Left cardiac atrium (tissue), 4 donors: ENCODE measurements at places on chromosomes 2 and 18.
A peak's percentile ranks its signal among the peaks of the same experiment; 100 is the strongest.

DNA sequence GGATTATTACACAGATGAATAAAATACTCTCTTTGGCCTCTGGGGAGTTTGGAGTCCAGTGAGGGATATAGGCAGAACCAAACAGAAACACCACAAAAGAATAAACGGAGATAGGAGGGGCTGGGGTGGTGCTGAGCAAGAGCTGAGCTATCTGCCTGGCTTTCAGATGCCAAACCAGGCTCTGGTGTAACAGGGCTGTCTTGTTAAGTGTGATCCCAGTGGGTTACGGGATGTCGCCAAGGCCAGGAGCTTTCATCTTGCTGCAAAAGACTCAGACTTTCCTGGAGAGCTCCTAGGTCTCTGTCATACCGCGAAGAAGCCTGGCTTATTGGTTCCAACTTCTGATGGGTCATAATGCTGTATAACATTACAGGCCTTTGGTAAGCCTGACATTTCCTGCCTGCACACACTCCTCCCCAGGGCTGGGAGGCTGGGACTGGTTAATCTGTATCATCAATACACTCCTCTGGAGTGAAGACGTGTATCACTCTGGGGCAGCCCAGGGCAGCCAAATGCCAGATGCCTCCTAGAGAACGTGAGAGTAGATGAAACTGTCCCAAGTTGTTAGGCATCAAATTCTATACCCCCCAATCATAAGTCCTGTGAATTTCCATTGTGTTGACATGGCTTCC lies 60.5 kb downstream of the STPG4 start:
- no peak for DNase-seq

DNA sequence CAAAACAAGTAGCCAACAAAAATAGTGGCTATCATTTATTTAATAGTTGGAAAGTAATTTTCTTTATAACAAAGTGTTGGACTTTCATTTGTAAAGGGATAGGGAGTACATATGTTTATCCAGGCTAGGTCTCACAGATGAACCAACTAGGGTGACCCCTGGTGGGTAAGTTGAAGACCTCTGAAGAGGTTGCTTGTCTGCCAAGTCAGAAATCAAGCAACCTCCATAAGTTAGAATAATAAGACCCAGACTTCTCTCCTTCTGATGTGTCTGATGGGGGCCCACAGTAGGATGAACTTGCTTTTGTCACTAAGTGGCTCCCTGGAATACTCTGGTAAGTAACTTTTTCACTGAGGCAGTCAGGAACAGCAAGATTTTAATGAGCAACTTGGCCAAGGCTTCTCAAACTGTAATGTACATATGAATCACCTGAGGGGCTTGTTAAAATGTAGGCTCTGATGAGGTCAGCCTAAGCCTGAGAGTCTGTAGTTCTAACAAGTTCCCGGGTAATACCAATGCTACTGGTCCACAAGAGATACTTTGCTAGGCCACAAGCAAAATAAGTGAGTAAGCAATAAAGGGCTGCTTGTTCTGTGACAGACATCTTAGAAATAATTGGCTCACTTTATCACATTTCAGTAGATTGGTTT lies 319.6 kb downstream of the PIK3C3 start:
- no peak for DNase-seq

DNA sequence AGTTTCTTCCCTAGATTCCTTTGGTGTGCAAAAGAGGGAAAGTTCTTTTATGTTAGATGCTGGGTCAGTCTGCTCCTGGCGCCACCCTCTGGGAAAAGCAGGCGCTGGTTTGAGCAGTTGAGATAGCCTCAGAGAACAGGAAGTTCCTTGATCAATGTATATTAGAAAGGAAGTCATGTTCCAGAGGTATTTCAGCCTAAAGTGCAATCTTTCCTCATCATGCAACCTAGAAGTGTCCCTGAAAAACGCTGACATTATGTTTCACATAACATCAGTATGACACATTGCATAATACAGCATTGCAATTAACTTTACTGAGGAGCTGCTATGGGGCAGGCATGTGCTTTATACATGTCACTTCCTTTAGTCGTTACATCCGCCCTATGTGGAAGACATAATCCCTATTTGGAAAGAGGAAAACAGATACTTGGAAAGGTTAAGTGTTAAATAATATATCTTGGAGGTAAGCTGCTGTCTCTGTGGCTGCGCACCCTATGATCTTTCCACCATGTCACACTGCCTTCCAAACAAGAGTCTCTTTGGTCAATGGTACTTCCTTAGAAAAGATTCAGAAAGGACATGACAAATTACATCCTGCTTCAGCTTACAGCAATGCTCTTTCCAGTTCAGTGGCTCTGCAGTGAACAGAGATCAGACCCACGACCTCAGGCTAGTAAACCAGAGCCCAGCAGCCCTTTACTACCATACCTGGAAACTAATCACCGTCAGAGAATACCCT lies 369.7 kb downstream of the RAD51AP2 start:
- DNase-seq, result peak; percentile 20

DNA sequence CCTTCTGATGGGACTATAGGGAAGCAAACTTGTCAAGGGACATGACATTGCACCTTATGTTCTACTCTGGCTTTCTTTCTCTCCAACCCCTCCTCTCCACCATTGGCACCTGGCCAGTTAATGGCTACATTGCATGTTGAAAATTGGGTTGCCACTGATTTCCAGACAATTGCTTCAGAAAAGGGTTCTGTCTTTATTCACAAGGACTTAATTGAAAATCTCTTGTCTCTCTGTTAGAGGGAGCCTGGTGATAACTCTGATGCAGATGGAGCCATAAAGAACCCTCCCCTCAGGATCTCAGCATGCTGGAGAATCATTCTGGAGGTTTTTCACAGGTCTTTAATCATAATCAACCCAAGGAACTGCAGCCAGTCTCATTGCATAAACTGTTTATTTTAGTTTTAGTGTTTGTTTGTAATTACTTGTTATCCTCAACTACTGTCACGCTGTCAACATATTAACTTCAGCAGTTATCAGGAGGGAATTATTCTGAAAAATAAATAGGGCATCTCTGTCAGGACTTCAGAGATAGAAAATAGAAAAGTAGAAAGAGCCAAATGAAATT lies 316.8 kb downstream of the RIT2 start:
- DNase-seq, result no peak

DNA sequence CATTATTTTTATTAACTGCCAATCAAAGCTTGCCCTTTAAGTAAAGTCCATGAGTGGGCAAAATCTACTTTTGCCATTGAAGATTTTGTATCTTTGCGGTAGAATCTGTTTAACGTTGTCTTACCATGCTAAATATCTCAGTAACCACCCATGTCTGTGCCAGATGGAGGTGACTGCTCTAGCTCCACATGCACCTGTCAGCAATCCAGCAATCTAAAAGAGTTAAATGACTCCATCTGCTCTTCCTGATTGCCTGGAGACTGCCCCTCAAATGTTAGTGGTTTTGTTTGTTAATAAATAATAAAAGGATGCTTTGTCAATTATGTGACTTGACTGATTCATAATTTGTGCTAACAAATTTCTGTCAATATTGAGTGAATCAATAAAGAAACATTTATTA lies 141.7 kb downstream of the RBM43 start:
- no peak for DNase-seq

GRCh38 chr2:28779001-28779400 lies 27.4 kb downstream of the PPP1CB start:
- DNase-seq, result no peak

- DNase-seq, result no peak
These were observed 387.1 kb downstream of the RND3 start for GRCh38 chr2:150100336-150100735.

DNA sequence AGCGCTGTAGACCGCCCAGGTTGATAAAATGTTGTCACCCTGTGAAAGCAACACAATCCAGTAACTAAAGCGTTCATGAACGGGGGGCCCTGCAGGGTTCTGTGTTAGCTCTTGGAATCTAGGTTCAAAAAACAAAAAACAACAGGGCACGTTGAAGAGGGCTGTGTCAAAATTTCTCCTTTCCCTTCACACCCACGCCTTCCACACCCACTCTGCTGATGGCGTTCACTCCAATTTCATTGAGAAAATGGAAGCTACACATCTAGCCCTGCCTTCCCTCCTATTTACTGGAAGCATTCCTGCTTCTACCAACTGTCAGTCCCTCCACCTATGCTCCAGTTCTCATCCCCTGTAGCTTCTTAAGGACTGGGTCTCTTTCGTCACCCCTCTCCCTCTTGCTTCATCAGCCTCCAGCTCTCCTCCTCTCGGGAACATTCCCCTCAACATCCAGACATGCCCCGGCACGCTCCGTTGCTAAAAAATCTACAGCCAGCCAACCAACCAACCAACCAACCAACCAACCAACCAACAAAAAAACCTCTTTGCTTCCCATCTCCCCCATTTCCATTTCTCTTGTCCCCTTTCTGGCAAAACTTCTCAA lies 98.4 kb upstream of the SP3 start:
- DNase-seq, result no peak

GRCh38 chr18:6775702-6776101 lies 46.2 kb downstream of the ARHGAP28 start:
- no peak for DNase-seq

DNA sequence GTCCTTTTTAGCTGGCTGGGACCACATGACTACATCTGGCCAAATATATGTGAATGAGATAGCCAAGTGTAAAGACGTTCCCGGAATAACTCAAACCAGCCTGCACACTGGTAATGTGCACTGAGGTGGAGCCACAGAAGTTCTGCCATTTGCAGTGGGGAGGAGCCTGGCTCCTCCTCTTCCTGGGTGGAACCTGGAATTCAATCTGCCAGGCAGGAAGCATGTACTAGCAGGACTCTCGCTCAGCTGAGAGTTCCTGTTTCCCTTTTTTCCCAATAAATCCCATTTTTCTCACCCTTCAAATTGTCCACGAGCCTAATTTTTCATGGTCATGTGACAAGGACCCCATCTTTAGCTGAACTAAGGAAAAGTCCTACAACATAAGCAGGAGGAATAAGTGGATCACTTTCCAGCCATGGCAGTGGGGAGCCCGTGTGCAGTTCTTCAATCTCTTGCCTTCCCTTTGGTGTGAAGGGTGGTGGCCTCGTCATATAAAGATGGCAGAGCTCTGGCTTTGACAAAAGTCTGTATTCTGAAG lies 183.2 kb downstream of the UXS1 start:
- DNase-seq, result no peak

DNA sequence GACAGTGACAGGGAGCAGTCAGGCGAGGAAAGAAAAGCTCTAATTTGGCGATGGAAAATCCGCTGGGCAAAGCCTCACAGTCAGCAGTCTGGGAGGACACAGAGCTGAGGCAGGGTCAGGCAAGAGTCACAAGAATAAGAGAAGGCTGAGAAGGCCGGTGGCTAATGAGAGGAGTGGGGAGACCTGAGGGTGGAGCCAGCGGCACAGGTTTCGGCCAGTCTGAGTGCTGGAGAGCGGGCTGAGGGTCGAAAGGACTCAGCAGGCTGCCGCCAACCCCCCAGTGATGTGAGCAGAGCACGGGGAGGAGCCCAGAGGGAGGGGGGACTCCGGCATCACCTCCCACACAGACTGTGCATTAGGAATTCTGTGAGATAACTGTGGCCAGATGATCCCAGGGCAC lies 500.6 kb upstream of the MYT1L start:
- DNase-seq, result no peak

DNA sequence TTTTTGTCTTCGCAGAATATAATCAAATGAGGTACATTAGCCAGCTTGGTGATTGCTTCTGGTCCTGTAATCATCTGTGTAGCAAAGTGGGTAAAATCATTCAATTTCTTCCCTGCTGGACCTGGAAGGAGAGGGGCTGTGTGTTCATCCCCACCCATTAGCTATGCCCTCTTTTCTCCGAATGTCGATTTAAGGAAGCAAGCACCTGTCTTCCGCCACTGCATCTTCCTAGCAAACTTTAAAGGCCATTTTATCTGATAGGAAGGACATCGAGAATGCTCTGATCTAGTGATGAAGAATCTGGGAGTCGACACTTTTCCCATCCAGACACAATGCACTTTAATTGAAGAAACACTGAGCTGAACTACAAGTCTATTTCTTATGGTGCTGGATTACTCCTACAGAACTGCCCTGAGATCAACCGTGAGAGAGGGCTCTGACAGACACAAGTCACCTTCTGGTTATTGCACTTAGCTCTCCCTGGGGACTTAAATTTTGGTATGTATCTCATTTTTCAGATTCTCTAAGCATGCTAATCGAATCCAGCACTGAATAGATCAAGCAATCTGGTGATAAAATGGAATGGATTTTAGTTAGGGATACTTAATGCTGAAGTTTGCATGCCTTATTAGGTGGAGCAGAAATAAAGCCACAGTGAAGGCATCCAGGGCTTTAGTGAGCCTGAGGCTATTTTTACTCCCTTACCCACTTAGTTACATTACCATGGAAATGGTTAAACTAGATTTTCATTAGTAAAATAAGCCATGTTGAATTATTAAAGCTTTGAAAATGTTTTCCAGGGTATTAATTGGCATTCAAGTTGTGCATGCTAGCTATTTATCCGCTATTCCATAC lies 1.3 kb downstream of the NYAP2 start:
- no peak for DNase-seq

DNA sequence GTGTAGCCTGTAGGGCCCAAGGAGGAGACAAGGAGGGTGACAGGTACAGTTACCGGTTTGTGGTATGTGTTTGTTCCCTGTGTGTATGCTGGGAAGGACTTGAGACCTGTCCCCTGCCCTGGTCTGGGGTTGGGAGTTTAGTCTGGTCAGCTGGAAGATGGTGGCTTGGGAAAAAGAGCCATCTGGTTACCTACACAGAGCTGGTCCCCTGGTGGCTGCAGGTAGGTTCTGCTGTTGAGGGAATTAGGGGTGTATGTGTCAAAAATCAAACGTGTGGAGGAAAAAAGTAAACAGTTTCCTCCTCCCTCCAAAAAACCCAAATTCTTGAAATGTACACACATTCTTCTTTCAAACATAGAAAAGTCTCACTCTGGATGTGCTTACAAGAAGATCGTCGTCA lies 24.3 kb downstream of the PTMA start:
- DNase-seq, result no peak

DNA sequence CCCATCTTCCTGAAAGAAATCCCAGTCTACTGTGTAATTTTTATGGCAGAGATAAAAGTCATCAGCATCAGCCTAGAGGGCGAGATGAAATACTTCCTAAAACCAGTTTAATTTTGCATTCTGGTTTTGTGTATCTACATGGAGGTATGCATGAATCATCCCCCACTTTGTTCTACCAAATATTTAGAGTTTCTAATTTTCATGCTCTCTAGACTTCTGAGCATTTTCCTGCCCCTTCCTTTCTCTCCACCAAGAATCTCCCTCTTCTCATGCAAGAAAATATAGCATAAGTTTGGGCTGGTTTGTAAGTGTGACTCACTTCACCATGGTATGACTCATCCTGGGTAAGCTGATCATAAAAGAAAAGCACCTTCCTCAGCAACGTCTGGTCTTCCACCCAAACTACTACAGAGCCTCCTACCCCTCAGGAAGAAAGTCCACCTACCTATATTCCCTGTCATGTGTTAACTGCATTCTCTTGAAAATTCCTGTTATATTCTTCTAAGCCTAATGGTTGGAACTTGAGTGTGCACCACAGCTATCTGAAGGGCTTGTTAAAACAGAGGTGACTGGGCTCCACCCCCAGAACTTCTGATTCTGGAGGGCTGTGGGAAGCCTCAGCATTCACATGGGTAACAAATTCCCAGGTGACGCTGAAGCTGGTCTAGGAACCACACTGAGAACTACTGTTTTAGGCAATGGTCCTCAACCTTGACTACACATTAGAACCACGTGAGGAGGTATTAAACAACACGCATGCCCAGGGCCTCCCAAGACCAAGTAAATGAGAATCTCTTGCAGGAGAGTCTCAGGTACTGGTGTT lies 37.4 kb upstream of the RAPGEF4 start:
- no peak for DNase-seq
